Activated CD4-positive, alpha-beta memory T cell treated with anti-CD3 and anti-CD28 coated beads for 36 hours (primary cell): ENCODE measurements at places on chromosomes 13 and 19. TPM values are rescaled to one million over a fixed set of nuclear protein-coding genes. Genes with fewer than 3 reads are reported as not detected.
A peak's percentile ranks its signal among the peaks of the same experiment; 100 is the strongest.

DNA sequence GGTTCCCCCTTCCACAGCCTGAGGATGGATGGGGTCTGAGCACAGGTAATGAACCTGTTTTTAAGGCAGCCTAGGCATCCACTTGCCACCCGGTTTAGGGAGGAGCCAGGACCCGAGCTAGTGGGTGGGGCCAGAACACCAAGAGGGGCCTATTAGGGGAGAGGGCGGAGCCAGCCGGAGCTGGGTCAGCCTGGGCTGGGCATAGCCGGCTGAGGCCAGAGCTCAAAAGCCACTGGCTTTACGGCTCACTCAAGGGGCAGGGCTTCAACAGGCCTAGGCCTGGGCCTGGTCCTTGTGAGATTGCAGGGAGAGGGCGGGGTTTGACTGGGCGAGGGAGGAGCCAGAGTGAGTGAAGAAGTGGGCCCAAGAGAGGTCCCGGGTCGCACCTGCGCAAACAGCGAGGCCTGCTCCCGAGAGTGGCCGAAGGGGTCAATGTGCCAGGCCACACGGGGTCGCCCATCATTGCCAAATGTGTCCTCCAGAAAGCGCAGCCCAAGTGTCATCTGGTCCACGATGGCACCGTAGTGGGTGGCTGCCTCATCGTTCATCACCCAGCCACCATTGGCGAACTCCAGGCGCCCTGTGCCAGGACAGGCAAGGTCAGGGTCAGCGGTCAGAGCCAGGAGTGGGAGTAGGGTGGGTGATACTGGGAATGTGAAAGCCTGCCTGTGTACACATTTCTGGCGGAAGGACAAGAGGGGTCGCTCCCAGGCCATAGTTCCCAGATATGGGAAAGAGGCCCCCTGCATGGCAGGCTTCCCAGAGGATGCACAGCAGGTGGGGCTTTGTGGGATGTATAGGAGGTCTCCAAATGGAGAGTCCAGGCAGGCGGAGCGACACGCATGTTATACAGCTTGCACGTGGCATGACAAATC lies 1.9 kb downstream of the MAN2B1 start:
- DNase-seq = peak; percentile 25

DNA sequence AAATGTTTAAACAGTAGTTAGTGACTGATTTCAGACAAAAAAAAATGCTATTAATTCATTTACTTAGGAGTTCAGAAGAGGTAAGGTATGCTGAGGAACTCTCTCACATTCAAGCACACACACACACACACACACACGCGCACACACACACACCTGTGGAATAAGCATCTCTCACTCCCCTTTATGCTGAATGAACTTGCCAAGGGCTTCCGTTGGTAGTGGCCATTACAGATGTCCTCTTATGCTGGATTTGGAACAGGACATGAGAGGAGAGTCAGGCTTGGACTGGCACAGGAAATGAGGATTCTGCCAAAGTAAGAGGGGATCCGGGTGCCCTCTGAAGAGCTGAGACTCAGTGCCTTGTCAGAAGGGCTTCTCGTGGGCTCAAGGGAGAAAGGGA lies 463.4 kb upstream of the MIR17HG start:
- no peak for DNase-seq

GRCh38 chr19:3450796-3451411 lies 29.4 kb downstream of the SMIM24 start:
- no peak for DNase-seq

GRCh38 chr13:22700246-22700887 lies 480.4 kb upstream of the SGCG start:
- DNase-seq = no peak

DNA sequence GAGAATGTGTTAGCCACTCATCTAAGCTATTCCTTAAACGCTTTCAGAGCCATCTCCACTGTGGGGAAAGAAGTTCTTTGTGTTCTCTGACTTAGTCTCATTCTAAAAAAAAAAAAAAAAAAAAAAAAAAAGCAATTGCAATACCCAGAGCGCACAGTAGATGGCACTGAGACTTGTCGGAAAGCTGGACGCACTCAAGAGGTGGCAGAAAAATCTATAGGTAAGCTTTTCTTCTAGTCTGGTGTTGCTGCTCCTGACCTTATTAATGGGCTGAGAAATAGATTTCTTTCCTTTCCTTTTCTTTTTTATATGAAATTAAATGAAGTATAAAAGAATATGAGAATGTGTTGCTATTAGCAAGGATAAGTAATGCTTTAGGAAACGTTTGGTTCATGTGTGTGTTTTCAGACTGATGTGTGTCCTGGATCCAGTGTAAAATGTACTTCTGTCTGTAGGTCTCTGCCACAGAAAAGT lies 4.7 kb upstream of the GJB2 start:
- DNase-seq = no peak

The LRRC63 gene
- total RNA-seq = 0.45 TPM

- DNase-seq = no peak
These were observed 93.7 kb upstream of the SGCG start for GRCh38 chr13:23086968-23087623.

DNA sequence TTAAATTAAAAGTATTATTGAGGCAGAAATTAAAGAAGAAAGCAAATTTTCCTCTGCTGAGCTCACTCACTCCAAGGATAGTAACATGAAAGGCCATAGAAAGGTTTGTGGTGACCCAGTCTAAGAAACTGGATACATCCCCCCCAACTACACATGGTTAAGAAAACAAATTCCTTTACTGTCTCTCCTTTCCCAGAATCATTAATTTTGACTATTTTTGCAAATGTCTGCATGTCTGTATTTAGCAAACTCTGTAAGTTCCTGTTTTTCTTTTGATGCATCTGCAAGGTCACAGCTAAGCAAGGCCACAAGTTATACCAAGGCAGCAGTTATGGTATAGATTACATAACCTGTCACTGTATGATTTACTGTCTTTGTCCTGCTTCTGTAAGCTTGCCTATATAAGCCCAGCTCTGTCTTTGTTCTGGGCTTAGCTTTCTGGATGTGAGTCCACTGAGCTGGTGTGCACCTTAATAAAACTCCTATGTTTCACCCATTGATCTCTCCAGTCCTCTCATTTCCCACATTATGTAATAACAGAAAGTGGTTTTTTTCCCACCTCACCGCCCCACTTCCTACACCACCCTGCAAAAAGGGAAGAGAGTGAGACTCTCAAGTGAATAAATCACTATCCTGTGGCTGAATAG lies 8.5 kb upstream of the ZNF83 start:
- DNase-seq = no peak

The ZNF43 gene
- total RNA-seq = 25.3 TPM

DNA sequence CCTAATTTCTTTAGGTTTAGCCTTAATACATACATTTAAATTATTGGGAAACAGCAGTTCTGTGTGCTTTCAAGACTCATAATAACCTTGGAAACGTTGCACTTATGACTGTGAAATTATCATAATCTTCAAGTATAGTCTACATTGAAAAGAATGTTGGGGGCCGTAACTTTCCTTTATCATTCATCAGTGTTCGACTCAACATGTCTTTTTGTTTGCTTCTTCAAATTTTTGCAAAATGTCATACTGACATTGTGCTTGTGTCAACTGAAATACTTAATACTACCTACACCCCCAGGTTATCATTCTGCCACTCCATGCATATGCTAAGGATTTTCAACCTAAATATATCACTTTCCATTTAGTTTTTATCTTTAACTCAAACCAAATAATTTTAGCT lies 1562.9 kb downstream of the OLFM4 start:
- no peak for DNase-seq

GRCh38 chr13:73794755-73795154 lies 339.4 kb downstream of the KLF12 start:
- DNase-seq = no peak

DNA sequence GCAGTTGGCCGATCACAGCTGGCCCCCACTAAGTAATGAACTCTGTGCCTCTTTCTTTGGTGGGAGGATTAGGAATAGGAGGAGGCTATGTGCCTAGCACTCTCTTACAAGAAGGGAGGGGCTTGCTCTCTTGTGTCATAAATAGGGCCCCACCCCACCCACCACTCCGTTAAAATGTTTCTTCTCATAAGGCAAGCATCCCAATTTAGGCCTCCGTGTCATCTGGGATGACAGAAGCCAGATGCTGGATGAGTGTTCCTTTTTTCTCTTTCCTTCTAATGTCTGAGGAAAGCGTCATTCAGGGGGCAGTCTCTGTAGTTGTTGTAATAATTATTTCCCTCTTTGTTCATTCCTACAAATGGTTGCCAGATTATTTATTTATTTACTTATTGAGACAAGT lies at the start of gene LIPE:
Gene LIPE (minus strand): TSS at position 76 of the 400 bp plus-strand sequence. CDS start 239 bp downstream, outside the sequence.
- DNase-seq = no peak

- DNase-seq = no peak
These were observed 3.3 kb downstream of the TIMM13 start for GRCh38 chr19:2423915-2424685.

DNA sequence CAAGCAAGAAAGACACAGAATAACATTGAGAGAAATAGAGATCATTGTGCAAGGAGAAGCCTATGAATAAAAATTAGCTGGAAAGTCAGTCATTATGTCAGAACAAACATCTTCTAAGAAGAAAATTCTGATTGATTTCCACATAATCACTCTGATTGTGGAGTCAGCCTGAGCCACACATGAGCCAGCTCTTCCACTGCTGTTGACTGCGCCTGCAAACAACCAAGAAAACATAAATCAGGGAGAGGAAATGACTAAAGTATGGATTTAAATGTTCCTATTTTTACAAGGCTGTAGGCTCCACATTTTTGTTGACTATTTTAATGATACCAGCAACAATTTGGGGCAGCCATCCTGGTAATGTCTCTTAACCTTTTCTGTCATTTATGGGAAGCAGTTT lies 962.3 kb downstream of the EFNB2 start:
- DNase-seq = no peak

The CALR3 gene
- not detected for total RNA-seq

The MATK gene
- total RNA-seq = 25.2 TPM

GRCh38 chr19:10968527-10969135 lies 7.8 kb downstream of the SMARCA4 start:
- no peak for DNase-seq

The SYDE1 gene
- 0.53 TPM for total RNA-seq

GRCh38 chr13:98192008-98192407 lies 14.9 kb upstream of the RNF113B start:
- no peak for DNase-seq

GRCh38 chr19:49469828-49470614 lies 4.0 kb upstream of the FLT3LG start:
- DNase-seq = peak; percentile 93

DNA sequence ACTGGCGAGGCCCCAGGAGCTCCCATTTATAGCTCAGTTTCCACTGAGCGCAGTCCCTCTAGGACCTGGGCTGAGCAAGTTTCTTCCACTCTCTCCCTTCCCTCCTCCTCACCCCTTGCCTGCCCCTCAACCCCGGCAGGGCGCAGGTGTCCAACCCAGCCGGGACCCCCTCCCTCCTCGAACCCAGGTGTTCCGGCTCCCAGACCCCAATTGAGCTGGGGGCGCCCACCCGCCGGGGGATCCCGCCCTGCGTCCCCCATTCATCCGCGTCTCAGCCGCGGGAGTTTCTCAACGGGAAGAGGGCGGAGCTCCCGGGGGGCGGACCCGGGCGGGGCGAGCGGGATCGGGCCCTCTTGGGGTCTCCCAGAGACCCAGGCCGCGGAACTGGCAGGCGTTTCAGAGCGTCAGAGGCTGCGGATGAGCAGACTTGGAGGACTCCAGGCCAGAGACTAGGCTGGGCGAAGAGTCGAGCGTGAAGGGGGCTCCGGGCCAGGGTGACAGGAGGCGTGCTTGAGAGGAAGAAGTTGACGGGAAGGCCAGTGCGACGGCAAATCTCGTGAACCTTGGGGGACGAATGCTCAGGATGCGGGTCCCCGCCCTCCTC lies at the start of gene KIRREL2:
Gene KIRREL2 (plus strand): TSS at position 366 of the 604 bp plus-strand sequence. CDS start 209 bp downstream, at position 575.
- DNase-seq = peak; percentile 37

The ITGBL1 gene
- total RNA-seq = not detected

The SERPINE3 gene
- not detected for total RNA-seq

DNA sequence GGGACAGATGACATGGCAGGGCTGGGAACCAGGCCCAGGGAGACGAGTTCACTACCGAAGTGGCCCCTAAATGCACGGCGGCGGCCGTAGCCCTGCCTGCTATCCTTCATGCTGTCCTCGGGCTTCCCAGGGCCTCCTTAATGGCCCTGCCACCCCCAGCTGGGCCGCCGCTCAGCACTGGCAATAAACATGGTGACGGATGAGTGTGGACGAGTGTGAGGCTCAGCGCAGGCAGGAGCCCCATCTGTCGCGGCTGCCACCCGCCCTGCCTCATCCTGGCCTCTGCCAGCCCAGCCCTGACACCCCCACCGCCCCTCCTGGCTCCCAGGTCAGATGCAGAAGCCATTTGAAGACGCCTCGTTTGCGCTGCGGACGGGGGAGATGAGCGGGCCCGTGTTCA lies 13.6 kb downstream of the PIN1 start:
- no peak for DNase-seq

The LSR gene
- total RNA-seq = 25.4 TPM

DNA sequence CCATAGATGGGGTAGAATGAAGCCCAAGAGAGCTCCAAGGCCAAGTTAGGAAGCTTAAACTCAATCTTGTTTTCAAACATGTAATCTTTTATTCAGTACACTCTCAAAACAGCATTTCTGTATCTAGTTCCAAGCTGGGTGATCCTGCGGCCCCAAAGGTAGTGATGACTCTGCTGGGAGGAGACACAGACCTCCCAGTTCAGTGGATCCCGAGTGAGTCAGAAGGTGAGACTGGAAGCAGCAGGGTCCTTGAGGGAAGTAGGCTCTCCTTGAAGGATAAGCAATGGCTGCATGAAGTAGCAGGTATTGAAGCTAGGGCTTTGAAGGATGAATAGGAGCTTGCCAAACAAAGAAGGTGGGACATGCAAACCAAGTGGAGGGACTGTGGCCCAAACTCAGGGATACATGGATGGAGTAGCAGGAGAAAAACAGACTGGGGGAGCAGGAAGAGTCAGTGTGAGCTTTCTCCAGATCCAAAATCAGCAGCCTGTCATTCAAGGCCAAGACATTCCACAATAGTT lies 9.6 kb downstream of the TINCR start:
- no peak for DNase-seq

The PRODH2 gene
- total RNA-seq = not detected

GRCh38 chr19:35027851-35028599 lies 2.2 kb upstream of the SCN1B start:
- no peak for DNase-seq

The PTH2 gene
- total RNA-seq = not detected

DNA sequence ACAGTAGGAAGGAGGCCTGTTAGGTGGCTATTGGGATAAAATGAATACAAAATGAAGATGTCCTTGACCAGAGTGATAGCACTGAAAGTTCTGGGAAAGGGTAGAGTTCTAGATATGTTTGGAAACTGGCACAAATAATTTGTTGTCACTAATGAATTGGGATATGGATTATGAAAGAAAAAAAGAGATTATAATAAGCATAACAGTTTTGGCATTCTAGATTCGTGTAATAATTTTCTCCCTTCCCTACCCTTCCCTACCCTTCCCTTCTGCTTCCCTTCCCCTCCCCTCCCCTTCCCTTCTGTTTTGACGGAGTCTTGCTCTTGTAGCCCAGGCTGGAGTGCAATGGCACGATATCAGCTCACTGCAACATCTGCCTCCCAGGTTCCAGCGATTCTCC lies 271.0 kb upstream of the PRR20A start:
- DNase-seq = no peak

The TUBA3C gene
- not detected for total RNA-seq
